ENCODE measurements at places on chromosomes 1 and 21.
A peak's percentile ranks its signal among the peaks of the same experiment; 100 is the strongest.

- no peak for DNase-seq
Observed at GRCh38 chr1:234768569-234769283, 158.7 kb upstream of the IRF2BP2 start.

DNA sequence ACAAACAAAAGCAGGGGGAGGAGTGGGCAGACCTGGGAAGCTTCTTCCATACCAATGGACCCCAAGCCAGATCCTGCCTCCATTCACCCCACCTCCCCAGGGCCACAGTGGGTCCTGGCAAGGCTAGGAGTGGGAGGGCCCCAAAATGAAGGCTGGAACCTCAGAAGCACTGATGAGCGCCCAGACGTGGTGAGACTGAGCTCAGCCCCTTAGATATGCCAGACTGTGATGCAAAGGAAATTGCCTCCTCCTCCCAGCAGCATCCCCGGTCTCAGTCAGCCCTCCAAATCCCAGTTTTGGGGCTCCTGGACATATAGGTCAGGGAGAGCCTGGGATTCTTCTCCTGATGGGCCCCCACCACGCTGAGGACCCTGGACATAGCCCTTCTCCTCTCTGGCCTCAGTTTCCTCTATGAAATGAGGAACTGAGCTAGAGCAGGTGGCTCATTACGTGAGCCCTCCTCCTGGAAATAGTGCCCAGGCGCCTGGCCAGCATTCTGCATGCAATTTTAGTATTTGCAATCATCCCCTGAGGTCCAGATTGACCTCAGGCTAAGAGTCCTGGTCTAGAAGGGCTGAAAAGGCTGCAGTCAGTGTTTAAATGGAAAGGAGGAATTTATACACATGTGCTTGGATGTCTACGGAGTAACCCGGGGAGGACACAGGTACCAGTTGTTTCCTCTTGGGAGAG, 33.5 kb downstream of the RHBG start:
- no peak for DNase-seq

DNA sequence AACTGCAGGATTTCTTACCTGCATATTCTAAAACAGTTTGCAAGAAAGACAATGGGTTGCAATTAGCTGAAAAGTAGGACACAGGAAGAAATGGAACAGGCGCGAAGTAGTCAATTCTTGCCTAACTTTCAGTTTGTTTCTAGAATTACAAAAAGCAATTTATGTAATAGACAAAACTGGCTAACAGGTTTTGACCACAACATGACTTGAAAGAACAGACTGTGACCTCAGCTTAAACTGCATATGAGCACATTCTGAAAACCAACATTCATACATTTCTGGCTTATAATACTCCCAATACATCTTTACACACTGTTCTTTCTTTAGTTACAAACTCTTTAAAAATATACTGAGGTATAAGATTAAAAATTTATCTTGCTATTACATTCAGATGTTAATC, 405.9 kb upstream of the B3GALT2 start:
- DNase-seq, result no peak

- DNase-seq, result no peak
Observed at GRCh38 chr1:239742416-239743109, 349.1 kb upstream of the FMN2 start.

DNA sequence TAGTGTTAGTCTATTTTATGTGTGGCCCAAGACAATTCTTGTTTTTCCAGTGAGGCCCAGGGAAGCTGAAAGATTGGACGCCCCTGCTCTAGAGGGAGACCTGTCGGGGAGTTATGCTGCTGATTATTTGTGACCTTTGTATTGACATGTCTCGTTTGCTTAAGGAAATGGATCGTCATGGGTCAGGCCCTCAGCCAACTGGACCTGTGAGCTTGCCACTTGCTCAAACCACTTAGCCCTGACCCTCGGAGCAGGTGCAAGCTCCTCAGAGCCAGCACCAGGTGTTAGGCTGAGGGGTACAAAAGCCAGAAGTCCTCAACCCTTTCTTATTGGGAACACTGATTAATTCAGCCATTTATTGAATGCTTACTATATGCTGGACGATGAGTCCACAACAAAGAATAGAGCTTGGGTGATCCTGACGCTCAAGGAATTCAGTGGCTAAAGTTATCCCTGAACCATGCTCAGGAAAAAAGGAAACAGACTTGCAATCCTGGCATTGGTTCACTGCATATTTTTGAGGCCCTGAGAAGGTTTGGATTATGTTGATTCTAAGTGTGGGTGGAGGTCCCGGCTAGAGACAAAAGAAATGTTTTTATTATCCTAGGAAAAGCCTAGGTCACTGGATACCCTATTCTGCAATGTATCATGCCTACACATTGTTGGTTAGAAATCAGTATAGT, 19.0 kb downstream of the TGFB2 start:
- DNase-seq, result no peak

DNA sequence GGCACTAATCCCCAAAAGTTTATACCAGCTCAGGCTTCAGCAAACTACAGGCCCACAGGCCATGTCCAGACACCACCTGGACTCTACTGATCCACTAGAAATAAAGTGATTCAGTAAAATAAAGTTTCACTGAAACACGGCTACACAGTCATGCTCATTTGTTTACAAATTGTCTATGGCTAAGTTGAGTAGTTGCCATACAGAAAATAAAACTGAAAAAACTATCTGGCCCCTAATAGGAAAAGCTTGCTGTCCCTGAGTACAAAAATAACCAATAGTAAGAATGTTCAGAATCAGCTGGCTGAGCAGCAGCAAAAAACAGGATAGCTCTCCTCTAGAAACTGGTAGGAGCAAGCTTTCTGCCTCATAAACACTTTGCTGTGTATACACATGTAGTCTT, 221.5 kb downstream of the RERE start:
- no peak for DNase-seq

- peak; percentile 71 for DNase-seq
Observed at GRCh38 chr1:47710329-47711071, 272.7 kb downstream of the FOXD2 start.

GRCh38 chr1:167093846-167094516, at the start of gene STYXL2:
STYXL2 (plus strand) TSS chr1:167094075; CDS start chr1:167094850, 775 bp downstream.
- DNase-seq, result no peak

- DNase-seq, result no peak
Observed at GRCh38 chr1:203999618-204000017, 73.3 kb upstream of the SOX13 start.

- no peak for DNase-seq
Observed at GRCh38 chr21:16322454-16322853, 592.7 kb downstream of the USP25 start.

- no peak for DNase-seq
Observed at GRCh38 chr1:100875228-100875627, 19.4 kb downstream of the EXTL2 start.

GRCh38 chr1:19725606-19726005, 60.9 kb downstream of the HTR6 start:
- no peak for DNase-seq

DNA sequence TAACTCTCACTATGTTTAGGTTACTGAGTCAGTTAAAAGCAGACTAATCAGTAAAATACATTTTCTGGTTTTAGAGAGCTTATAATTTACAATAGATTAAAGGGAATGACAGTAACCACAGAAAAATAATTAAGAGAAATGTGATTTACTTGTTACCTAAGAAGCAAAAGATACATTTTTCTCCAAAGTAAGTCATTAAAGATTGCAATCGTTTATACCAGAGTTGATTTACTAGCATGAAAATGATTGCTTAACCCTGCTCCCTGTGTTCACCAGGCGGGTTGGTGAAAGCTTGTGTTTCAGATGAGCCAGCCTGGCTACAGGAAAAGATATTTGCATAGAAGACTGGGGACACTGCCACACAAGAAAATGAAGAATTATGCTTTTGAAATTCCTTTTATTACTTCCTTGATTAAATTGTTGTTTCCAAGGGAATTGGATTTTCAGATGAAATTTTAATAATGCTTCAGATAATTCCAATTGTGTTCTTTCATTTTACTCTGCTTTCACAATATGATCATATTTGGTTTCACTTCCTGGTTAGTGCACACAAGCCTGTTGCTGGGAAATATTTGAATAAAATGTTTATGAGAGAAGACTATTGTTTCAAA, 27.9 kb downstream of the LRRC8B start:
- no peak for DNase-seq

GRCh38 chr1:199657449-199657848, 370.1 kb upstream of the NR5A2 start:
- no peak for DNase-seq

GRCh38 chr1:221965252-221965651, 223.4 kb upstream of the DUSP10 start:
- DNase-seq, result no peak

DNA sequence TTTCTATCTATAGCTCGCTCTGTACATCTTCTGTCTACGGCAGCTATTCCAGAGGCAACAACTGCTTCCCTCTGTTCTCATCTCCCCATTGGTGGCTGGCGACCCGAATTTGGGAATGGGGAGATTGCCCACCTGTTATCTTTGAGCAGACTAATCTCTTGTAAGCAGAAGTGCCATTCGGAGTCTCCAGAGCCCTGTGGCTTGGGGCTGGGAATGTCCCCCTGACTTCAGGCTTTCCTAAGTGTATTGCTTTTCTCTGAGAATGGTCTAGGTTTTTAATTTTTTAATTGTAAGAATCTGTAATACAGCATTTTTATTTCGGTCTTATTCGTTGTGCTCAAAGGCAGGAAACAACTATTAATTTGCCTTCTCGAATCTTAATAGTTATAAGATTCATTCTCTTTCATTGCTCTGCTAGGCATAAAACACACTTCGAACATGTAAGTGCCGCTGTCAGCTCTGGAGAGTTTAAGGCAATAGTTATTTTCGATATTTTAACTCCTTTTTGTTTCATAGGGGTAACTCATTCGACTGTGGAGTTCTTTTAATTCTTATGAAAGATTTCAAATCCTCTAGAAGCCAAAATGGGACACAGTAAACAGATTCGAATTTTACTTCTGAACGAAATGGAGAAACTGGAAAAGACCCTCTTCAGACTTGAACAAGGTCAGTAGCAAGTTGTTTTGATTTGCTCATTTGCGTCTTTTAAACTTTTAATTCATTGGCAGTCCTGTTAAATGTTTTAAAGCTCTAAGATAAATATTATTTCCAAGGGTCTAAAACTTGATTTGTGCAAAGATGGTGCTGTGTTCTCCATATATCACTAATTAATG, 514 bp downstream of the AGL start:
- DNase-seq, result no peak

GRCh38 chr21:38938769-38939168, 133.0 kb downstream of the ETS2 start:
- DNase-seq, result no peak

- no peak for DNase-seq
Observed at GRCh38 chr1:238950017-238950416, 436.4 kb upstream of the CHRM3 start.

DNA sequence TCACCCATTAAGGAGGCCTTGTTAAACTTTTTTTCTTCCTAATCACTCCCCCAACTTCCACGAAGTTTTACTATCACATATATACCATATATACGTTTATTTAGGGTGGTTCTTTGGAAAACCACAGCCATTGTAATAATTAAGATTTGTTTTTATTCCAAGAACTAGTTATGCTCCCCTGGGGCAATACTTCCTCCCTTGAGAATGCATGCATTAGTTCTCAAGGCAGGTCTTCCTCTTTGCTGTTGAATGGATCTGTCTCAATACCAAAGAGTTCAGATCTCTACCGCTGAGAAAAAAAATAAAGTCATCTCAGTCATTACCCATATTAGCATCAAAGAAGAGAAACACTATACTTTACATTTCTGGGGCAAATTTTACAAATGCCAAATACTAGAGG, 567.7 kb upstream of the RGS18 start:
- DNase-seq, result no peak

DNA sequence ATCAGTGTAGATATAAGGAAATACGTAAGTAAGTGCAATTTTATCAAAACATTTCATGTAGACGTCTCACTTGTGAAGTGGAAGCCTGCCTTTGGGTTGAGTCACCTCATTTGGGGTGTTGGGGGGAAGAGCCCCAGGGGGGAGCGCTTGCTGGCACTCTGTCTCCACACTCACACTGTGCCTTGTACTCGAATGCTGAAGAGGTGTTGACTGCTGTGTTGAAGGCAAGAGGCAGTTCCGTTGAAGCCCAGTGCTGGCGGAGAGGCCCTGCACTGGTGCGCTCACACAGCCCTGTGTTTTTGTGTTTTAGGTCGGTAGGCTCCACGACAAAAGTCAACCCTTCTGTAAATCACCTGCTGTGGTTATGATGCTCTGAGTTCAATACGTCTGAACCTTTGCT, 131.9 kb upstream of the COL6A1 start:
- no peak for DNase-seq

- DNase-seq, result no peak
Observed at GRCh38 chr1:200699871-200700270, 30.2 kb upstream of the DDX59 start.

DNA sequence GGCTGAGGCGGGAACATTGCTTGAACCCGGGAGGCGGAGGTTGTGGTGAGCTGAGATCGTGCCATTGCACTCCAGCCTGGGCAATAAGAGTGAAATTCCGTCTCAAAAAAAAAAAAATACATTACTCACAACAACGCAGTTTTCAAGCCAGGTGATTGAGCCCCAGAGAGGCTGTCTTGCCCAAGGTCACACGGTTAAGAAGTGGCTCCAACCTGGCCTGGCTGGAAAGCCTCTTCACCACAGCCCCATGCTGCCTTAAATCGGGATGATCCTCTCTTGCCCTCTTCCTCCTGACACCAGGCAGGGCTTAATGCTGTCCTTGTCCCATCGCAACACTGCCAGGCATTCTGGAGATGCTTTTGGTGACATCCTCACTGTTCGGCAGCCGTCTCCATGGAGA, 21.6 kb downstream of the DRAXIN start:
- DNase-seq, result no peak

DNA sequence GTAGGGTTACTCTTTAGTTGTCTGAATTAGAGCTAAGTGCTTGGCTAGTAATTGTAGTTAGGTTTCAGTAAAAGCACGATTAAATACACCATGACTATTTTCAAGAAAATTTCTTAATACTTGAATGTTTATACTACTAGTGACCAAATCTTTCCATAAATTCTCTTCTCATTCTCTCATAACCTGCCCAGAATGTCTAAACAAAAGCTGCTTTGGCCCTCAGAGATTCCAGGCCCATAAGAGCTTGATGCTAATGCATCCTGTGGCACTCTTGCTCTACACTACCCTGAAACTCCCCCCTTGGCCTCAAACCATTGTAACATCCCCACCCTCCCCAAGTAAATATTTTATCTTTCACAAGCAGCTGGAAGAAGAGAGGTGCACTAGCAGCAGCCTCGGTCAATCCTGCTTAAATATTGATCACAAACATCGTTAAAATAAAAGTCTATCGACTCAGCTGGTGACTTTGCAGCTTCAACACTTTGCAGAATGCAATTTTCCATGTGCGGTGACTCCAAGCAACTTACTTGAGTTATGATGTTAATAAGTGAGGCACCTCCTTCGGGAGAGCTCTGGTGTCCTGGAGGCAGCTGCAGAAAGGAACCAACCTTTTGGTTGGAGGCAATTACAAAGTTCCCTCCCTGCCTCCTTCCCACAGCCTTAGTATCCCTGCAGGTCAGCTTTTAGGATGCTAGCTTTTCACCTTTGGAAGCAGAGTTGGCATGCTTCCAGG, 315.6 kb upstream of the PLXNA2 start:
- no peak for DNase-seq

GRCh38 chr1:160460683-160461287, 60.4 kb downstream of the VANGL2 start:
- no peak for DNase-seq

Data from erythroblast (primary cell).